ENCODE measurements at places on chromosomes 12 and 14.
A peak's percentile ranks its signal among the peaks of the same experiment; 100 is the strongest.

DNA sequence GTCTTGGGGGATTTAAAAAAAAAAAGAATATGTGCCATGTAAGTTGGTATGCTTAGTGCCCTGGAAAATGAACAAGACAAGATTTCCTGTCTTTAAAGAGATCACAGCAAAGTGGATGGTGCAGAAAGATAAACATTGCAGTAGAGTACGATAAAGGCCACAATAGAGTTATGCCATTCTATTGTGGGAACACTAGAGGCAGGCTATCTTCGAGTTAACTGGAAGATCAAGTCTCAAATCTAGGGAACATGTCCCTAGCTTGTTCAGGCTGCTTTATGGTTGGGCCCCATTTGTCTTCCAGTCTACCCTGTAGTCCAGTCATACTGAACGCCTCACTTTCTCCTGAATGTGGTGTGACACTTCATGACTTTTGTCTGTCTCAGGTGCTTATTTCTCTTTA lies 18.7 kb upstream of the CCT2 start:
- no peak for DNase-seq

DNA sequence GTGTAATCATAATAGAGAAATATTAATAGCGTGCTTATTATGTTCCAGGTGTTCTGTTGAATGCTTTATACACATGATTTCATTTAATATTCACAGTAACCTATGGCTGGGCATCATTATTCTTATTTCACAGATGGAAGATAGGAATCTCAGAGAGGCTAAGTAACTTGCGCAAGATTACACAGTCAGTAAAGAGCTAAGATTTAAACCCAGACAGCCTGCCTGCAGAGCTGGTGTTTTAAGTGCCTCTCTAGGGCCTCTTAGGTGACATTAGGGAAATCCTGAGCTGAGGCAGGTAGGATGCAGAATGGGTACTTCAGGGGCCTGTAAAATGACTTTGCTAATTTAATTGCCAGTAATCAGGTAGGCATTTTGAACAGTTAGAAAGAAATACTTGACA lies 18.5 kb upstream of the BHLHE41 start:
- no peak for DNase-seq

DNA sequence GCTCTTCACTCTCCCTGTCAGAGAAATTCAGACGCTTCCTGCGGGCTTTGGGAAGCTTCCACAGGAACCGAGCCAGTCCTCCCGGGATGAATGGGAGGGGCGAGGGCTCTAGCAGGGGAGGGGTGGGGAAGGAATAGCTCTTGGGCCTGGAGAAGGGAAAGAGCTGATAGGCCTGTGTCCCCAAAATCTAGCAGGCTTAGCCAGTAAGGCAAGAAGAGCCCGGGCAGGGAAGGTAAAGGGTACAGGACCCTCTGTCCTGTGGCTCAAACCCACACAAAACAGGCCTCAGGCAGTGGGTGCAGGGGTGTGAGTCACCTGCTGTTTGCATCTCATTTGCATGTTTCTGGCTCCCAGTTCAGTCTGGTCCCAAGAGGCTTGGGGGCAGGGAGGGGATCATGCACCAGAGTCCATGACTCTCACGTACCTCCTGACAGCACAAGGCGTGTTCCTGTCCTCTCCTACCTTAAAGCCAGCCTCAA lies 8.7 kb upstream of the SMUG1 start:
- DNase-seq, result no peak

- no peak for DNase-seq
These were observed 15.5 kb upstream of the ETNK1 start for GRCh38 chr12:22609501-22609900.

GRCh38 chr12:52907092-52907810 lies 2.4 kb upstream of the KRT8 start:
- no peak for DNase-seq

DNA sequence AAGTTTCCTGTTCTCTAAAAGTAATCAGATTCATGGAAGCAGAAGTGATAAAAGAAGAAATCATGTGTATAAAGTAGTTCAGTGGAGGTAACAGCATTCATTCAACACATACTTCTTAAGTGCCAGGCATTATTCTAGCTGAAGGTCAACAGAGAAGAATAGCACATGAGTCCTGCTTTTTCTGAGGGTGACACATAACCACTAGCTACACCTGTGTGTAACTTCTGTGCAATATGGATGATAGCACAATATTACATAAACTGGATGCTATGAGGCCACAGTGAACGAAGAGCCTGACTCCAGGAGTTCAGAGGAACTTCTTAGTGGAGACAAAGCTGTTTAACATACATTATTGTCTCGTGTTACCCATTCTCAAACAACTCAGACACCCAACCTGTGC lies 114.3 kb upstream of the PCED1B start:
- DNase-seq, result no peak

- no peak for DNase-seq
These were observed 6.3 kb downstream of the TSPAN11 start for GRCh38 chr12:30932881-30933280.

DNA sequence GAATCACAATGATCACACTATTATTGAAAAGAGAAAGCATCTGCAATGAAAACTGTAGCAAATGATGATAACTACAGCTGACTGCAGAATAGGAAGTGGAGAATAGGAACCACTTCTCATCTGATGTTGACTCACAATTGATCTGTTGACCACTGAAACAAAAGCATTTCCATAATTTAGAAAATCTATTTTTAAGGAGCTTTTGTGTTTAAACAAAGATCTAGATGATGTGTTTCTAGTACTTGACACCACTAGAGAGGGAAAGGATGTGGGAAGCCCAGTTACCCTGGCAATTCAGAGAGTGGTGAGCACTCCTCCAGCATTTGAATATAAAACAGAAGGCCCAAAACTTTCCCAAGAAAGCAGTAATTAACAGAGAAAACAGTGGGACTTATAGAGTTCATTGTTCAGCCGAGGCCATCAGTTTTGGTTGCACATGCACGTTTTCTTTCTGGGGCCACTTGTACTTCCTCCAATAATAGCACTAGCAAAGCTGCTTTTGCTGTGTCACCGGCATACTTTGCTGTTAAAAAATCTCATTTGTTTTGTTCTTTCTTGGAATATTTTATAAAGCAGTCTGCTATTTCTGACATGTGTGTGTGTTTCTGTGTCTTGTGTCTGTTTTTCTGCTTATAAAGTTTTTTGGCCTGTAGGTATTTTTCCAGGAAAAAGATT lies 76.1 kb upstream of the HECTD1 start:
- no peak for DNase-seq

DNA sequence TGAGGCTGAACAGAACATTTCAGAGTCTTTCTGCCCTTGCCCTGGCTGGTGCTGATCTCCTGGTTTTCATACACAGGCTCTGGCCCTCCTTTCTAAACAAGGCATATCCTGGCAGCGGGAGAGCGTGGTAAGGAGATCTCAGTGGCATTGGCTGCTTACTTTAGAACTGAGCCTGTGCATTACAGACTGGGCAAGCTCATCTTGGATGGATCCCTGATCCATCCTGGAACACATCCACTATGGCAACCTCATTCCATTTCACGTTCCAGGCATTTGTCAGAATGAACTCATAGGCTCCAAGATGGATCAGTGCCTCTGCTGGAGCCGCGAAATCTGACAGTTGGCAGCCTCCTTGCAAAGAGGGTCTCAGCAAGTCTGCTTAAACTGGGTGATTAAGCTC lies 224.5 kb upstream of the PELI2 start:
- no peak for DNase-seq

DNA sequence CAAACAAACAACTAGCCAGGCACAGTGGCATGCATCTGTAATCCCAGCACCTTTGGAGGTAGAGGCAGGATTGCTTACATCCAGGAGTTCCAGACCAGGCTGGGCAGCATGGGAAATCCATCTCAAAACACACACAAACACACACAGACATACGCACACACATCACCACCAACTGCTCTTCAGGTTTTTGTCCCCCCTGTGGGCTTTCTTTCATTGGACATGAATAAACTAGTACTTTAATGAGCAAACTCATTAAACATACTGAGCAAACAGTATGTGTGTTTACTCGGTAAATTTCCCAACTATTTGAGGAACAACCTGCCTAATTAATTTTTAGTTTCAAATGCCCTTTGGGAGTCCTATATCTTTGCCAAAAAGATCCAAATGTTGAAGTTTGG lies 10.1 kb upstream of the RASSF3 start:
- DNase-seq, result no peak

GRCh38 chr12:6703631-6704030 lies 3.0 kb upstream of the PIANP start:
- no peak for DNase-seq

- no peak for DNase-seq
These were observed 266.3 kb upstream of the PRKD1 start for GRCh38 chr14:30193845-30194501.

DNA sequence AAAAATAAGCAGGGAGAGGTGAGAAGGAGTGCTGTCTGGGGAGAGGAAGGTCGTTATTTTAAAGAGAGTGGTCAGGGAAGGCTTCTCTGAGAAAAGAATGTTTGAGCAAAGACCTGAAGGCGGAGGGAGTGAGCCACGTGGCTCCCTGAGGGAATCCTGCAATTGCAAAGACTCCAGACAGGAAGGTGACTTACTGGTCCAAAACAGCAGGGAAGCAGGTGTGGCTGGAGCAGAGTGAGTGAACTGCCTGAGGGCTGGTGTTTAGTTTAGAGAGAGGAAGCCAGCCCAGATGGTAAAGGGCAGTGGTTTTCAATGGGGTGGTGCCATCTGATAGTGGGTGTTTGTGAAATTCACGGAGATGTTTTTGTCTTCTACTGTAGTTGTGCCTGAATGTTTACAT lies 58.8 kb upstream of the LTA4H start:
- DNase-seq, result no peak

GRCh38 chr12:110668480-110669192 lies 20.3 kb downstream of the HVCN1 start:
- DNase-seq, result no peak

- DNase-seq, result no peak
These were observed 458.4 kb upstream of the SYT1 start for GRCh38 chr12:78406213-78406612.

DNA sequence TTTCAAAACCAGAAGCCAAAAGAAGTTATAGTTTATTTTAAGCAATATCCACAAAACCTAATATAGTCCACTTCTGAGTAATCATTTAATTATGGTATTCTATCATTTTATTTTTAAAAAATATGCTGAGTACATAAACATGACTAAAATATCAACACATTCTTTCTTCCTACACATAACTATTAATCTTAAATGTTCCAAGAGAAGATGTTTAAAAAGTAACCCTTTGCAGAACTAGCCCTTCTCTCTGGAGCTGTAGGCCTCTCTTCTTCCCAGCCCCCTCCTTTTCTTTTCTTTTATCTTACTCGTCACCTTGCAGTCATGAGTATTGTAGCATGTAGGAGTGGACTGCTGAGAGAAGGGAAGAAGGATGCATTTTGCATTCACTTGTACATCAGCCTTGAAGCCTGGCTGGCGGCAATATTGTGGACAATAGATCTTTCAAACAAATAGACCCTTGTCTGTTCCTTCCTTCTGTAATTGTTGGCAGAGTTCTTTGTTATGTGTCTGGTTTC lies 941.9 kb downstream of the NRXN3 start:
- DNase-seq, result no peak

DNA sequence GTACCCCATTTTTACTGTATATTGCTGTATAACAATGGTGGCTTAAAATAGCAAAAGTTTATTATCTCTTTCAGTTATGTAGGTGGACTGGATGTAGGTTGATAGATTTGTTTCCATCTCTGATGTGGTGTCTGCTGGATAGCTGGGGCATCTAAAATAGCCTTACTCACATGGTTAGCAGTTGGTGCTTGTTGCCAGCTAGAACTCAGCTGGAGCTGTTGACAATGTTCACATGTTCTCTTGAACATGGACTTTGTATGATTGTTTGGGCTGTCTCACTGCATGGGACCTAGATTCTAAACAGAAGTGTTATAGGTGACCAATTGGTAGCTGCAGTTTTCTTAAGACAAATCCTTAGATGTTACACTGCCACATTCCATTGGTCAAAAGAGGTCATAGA lies 126.9 kb downstream of the GPHN start:
- DNase-seq, result no peak

DNA sequence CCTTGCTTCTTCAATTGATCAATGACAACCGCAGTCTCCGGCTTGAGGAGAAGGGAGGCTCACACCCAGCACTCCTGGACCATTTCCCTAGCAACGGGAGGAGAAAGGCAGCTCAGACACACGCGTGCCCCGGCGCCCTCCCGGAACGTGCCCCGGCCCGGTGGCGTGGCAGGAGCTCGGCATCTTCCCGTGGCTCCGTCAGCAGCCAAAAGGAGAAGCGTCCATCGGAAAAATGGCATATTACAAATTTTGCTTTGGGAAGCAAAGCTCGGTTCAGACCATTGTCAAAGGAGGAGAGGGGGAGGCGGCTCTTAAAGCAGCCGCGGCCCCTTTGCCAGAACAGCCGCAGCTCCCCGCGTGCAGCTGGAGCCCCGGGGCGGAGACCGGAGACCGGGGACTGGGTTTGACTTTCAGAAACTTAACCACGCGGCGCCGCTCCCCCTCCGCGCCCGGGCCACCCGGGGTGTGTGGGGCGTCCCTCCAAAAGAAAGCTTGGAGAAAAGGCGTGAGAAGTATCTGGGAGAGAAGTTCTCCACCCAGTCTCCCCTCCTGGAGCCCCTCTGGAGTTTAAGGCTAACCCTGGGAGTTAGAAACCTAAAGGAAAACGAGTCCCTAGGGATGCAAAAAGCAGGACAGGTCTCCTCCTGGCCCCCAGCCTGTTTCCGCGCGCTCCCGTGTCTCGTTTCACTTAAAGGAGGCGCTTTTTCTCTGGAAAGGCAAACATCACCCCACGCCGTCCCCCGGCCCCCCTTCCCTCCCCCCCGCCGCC lies 545 bp downstream of the PPFIA2 start:
- DNase-seq, result peak; percentile 14

DNA sequence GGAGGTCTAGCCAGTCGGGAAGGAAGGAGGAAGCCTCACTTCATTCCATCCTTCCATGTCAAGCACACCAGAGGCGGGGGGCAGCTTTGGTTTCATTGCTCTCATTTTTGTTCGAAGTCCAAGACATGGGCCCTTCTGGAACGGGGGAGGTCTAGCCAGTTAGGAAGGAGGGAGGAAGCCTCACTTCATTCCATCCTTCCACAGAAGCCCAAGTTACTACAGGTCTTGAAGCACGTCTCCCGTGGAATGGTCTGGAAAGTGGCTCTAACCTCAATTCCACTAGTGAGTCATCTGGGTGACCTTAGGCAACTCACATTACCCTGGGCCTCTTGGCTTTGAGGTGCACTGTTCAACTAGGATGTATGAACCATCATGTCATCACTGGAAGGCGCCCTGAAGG lies 156.3 kb downstream of the NTF3 start:
- DNase-seq, result no peak

DNA sequence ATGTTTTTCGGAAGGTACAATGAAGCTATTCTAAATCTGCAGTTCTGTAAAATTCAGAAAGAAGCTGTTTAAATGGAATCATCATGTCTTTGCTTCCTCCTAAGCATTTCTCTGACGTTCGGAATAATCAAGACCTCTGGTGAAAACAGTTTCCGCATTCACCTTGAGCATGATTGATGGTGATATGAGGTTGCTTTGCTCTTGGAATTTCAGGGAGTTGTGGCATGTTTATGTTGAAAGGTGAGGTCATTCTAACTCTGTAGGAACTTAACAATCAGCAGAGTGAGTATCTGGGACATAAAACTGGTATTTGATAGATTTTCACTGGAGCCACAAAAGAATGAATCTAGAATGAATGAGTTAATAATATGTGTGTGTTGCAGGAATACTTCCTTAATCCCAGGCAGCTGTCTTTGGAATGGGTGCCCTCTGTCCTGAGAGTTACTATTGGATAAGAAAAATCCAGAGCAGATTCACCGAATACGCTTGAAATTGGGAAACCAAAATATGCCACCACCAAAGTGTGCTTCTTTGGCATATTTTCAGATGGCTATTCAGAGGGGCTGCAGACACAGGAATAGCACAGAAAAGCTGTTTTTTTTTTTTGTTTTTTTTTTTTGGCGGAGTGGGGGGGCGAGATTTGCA lies 599.1 kb downstream of the CCER1 start:
- no peak for DNase-seq
